ENCODE measurements at places on chromosomes 7 and 10.

DNA sequence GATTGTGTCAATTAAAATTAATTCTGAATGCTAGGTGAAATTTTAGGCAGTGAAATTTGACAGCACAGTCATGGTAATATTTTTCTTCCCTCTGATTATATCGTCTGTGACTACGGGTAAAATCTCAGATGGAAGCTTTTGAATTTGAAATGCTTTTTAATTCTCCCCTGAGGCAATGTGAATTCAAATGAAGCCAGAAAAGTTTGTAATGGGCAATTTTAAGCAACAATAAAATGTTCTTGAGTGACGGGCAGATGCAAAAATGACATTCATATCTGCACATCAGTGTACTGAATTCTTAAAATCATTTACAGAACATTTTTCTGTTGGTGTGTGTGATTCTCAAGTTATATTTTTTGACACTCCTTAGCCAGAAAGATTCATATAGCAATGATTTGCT is 134.5 kb downstream of the NSUN6 start:
- no peak for DNase-seq

DNA sequence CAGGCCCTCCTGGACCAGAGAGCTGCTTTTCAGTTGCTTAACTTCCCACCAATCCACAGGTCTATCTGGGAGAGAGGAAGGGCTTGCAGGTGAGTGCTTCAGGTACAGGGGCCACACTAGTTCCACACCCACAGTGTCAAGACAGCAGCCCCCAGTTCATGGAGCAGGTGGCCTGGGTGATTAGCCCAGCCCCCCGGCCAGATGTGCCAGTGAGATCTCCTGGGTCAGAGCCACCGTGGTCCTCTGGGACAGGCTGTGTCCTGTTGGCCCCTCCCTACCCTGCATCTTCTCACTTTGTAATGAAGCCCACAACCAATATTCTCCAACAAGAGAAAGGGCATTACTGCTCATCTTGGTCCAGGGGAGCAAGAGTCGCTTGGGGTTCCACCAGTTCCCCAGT is 30.6 kb downstream of the DRGX start:
- no peak for DNase-seq

DNA sequence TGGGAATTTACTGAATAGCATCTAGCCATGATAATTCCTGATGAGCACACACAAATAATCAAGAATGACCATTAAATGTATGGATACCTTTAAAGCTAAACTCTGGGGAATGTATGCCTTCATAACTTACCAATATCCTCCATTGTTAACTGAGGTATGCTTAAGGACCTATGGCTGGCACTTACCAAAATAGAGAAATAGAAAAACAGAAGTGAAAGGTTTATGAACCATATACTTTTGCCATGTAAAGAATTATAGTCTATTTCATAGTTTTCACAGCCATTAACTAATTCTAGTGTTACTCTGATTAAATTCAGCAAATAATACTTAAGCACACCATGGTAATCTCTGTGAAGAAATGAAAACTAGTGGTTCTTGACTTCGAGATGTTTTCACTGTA is 1360.6 kb upstream of the LRRTM3 start:
- DNase-seq: no peak

- DNase-seq: no peak
These were observed 32.8 kb upstream of the STRIP2 start for GRCh38 chr7:129401228-129401966.

DNA sequence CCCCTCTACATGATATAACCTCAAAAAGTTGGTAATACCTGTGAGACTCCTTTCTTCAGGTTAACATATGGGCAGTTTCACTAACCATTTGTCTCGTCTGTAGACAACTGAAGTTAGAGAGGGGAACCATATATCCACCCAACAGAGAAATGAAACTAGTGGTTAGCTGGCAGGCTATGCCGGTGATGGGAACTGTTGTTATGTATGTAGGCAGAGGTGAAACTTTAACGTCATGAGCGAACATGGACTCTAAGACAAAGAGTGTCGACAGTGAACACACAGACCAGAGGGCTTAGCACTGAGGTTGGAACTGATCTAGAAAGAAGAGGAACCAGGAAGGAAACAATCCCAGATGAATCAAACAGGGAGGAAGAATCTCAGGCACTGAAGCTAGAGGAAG is 112.4 kb downstream of the ELMO1 start:
- no peak for DNase-seq

DNA sequence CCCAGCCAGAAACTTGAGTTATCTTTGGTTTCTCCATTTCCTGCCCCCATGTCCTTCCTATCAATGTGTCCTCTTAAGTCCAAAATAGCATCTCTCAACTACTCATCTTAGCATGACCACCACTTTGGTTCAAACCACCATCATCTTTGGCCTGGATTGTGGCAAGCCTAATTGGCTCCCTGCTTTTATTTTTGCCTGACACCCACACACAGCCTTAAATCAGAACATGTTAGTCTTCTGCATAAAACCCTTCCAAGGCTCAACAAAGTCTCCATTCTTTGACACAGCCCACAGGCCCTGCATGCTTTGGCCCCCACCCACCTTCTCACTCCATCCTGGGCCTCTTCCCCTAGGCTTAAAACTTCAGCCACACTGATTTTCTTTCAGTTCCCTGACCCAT is 2.0 kb upstream of the TSPAN14 start:
- no peak for DNase-seq

Measured in DMS 273 treated with DMSO at 0.1 percent for 48 hours (cell line).